ENCODE measurements at places on chromosomes 12 and 14. TPM values are rescaled to one million over a fixed set of nuclear protein-coding genes. Genes with fewer than 3 reads are reported as not detected.
A peak's percentile ranks its signal among the peaks of the same experiment; 100 is the strongest.

HCFC2 gene
- total RNA-seq = 5.3 TPM

GPRC5A gene
- 94.6 TPM for total RNA-seq

DNA sequence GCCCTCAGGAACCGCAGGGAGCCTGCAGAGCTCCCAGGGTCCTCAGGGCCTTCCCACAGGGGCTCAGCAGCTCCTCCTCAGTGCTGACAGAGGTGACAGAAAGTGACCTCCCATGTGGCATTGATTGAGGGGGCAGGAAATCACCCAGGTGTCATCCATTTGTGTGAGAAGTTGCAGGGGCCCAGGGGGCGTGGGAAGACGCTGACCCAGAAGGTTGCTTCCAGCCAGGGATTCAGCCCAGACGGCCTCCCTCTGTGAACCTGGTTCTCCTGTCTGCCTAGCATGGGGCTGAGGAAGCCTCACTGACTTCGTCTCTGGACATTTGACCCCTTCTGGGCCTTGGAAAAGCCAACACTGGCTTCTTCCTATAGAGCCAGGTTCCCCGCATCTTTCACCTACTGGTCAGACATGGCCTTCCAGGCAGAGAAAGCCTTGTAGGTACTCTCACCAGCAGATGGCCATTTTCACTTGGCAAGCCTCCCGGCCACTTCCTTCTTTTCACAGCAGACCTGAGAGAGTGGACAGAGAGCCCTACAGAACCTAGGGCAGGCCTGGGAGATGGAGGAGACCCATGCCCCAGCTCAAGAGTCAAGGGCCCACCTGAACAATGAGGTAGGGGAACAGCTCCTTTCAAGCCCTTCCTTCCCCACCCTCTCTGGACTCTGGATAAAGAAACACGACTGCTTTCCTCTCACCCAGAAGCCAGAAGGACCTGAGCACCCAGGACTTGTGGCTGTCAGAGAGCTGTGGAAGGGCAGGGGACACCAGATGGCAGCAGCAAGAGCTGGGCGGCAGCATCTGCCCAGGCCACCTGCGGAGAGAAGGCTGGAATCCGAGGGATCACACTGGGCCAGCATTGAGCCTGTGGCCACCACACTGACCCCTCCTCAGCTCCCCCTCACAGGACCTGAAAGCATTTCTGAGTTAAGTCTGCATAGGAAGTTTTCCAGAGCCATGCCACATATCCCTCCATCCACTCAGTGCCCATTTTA is 377.8 kb downstream of the DPF3 start:
- DNase-seq = no peak

TAS2R42 gene
- not detected for total RNA-seq

- no peak for DNase-seq
These were observed 953 bp upstream of the NXPH4 start for GRCh38 chr12:57215668-57216013.

- no peak for DNase-seq
These were observed 266.9 kb downstream of the CCDC91 start for GRCh38 chr12:28456934-28457710.

CCDC88C gene
- 14.7 TPM for total RNA-seq

GAPDH gene
- 9,568 TPM for total RNA-seq

- DNase-seq = peak; percentile 69
These were observed 369.0 kb upstream of the FAR2 start for GRCh38 chr12:28780096-28780495.

VPS37B gene
- total RNA-seq = 15.8 TPM

GRCh38 chr14:89240414-89240813 is 176.6 kb downstream of the FOXN3 start:
- no peak for DNase-seq

GRCh38 chr14:89624500-89625156 is 207.6 kb upstream of the FOXN3 start:
- DNase-seq = no peak

TXNRD1 gene
- 1,733 TPM for total RNA-seq

SCNN1A gene
- 0.29 TPM for total RNA-seq

GRCh38 chr12:124338876-124339603 is 44.1 kb downstream of the RFLNA start:
- no peak for DNase-seq

GRCh38 chr12:74781991-74782485 is 244.4 kb downstream of the ATXN7L3B start:
- DNase-seq = no peak

GRCh38 chr12:48265777-48266176 is 62.7 kb upstream of the OR10AD1 start:
- no peak for DNase-seq

KRT5 gene
- not detected for total RNA-seq

GRCh38 chr14:20118795-20119194 is 8.3 kb downstream of the OR4K17 start:
- DNase-seq = no peak

LRP1 gene
- total RNA-seq = 3.1 TPM

- DNase-seq = no peak
These were observed 269.4 kb upstream of the CCDC196 start for GRCh38 chr14:66216763-66217162.

GRCh38 chr12:46998811-46999368 is 80.5 kb upstream of the PCED1B start:
- no peak for DNase-seq

- no peak for DNase-seq
These were observed 525 bp upstream of the FAR2 start for GRCh38 chr12:29148596-29148910.

DNA sequence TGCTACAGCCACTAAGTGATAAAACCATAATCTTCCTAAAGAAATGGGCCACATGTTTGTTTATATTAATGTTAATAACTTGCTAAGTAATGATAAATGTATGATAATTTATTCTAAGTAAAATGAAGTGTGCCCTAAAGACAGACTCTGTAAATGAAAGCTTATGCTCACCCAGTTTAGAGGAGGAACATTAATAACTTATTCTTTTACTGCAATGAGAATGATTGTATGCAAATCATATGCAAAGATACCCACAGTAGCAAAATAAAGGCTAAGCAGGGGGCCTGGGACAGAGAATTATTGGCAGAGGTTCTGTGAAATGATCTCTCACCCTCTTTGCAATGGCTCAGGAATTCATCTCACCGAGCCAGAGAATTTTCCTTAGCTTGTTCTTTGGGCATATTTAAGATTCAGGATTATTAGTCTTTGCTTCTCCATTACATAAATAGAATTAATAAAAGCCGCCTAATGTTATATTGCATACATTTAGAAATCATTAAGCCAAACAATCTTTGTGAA is 75.9 kb downstream of the TMEM132D start:
- DNase-seq = no peak

- no peak for DNase-seq
These were observed 319.5 kb downstream of the FUT8 start for GRCh38 chr14:65731933-65732506.

DNA sequence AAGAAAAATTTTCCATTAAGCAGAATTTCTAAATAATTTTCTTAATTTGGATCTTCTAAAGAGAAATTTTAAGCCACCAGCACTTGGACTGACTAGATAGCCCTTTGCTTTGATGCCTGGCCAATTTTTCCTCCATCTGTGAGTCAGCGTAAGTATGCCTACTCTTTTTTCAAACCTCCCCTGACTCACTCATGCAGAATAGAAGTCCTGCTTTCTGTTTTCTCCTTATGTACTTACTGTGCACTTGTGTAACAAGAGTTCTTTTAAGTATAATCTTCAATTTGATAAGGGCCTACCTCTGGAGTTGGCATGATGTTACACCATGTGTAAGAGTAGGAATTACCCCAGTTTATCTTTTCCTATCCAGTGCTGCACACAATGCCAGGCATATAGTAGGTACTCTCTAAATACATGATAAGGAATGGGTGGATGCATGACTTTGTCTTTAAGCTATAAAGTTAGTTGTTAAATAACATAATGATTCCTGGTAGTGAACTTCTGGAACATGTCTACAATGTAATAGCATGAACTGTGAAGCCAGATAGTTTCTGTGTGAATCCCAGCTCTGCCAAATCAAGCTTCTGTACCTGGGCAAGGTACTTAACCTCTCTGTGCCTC is 329.6 kb downstream of the TMTC2 start:
- peak; percentile 48 for DNase-seq

- no peak for DNase-seq
These were observed 15.9 kb downstream of the DENND5B start for GRCh38 chr12:31574803-31575575.

DNA sequence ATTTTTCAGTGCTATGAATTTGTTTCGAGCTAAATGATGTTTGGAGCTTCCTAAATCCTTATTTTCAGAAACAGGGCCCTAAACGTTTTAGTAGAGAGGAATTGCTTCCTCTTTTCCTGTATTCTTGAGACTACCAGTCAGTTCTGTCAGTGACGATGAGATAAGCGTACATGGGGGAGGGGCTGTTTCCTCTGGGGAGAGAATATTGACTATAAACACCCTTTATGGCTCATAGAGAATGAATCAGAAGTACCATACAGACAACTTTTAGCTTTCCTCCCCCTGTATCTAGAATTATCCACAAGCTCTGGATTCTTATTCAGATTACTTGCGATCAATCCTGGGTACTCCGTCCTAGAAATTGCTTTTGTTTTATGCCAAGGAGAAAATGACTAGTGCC is 5.1 kb downstream of the TBK1 start:
- no peak for DNase-seq

FAM222A gene
- total RNA-seq = 0.78 TPM

GRCh38 chr14:69535230-69535848 is 39.3 kb downstream of the CCDC177 start:
- DNase-seq = peak; percentile 54

DNA sequence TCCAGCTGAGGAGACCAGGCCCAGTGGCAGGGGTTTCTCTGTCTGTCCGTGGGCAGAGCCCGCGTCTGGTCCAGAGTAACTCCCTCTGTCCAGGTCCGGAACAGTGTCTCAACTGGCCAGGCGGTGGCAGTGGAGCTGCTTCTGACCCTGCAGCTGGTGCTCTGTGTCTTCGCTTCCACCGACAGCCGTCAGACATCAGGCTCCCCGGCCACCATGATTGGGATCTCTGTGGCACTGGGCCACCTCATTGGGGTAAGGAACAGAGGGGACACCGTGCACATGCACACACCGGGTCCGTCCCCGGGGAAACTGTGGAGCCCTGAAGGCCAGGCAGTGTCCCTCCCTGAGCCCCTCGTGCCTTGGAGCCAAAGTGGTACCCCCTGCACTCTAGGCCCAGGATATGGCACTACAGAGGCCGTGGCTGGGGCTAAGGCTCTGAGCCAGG is 1.5 kb downstream of the AQP6 start:
- DNase-seq = peak; percentile 56

DNA sequence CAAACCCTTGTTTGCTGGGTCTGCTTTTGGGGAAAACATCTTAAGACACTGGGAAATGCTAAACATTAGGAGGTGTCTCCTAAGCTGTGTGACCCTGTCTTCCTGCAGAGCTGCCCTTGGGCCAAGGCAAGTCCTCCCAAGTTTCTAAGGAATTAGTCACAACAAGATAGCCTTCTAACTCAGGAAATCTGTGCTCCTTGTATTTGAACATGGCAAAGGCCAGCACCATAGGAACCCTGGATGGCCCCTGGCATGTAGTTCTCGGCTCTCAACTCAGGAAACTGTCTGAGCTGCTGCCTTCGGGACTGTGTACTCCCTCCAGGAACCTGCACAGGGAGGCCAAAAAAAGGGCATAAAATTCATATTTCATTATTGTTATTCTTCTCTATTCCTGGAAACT is 37.6 kb upstream of the LTBP2 start:
- no peak for DNase-seq

GRCh38 chr12:58309806-58310205 is 368.4 kb downstream of the ATP23 start:
- no peak for DNase-seq

DNA sequence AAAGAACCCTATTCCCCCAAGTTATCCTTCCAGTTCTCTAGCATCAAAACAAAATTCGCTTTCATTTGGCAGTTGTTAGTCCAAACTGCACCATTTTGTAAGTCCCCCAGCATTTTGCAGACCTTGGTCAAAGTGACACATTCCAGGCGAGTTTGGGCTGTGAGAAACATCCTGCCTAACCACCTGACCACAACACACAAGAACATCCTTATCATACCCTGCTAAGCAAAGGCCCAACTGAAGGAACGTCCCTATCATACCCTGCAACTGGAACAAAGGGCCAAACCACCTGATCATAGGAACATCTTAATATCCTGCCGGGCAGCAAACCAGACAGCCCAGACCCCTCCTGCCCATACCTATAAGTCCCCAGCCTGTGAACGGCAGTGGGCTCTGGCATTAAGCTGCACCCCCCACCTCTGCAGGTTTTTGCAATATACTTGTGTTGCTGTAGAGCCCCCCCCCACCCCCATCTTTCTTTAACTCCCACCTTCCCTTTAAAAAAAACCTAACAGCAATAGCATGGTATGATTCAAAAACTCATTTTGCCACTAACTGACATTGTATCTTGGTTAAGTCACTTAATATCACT is 2.7 kb downstream of the PCNX4 start:
- DNase-seq = no peak

DNA sequence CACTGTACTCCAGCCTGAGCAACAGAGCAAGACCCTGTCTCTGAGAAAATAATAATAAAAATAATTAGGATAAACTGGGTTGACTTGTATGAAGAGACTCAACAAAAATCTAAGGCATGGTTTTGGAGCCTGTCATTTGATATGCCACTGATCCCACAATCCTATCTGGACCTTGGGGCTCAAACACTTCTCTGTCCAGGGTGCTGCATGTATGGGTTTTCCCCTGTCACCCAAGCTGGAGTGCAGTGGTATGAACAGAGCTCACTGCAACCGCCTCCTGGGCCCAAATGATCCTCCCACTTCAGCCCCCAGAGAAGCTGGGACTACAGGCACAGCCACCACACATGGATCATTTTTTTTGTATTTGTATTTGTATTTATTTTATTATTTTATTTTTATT is 5.3 kb upstream of the VSIG10 start:
- DNase-seq = no peak

DNA sequence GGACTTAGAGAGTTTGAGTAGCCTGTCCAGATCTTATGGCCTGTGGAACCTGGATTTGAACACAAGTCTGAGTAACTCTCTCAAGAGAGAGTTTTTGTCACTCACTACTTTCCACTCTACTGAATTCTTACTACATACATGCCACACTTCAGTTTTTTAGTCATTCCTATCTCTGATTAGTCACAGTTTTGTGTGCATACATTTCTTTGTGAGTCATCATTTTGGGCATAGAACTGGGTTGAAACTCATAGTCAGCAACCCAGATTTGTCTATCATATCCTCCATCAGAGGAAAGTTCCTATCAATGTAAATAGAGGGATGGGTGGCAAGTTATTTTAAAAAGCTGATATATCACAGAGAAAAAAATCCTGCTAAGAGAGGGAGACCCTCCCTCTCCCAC is 42.9 kb downstream of the FLRT2 start:
- peak; percentile 47 for DNase-seq

DNA sequence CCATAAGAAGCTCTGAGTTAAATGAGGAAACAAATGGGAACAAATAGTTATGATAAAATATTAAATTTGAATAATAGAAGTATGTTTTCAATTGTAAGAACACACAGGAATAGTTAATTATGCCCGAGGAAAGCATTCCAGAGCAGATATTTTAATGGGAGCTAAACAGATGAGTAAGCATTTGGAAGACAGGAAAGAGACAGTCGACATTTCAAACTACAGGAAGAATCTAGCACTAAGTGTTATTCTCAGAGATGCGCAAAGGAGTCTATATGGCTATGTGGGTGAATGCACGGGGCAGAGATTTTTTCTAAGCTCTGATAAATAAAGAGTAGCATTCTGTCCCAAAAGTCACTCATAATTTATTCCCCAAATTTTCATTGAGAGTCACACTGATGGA is 64.5 kb upstream of the SSTR1 start:
- no peak for DNase-seq

GRCh38 chr12:123607756-123608155 is 5.9 kb downstream of the DDX55 start:
- DNase-seq = no peak

TMTC1 gene
- 11.9 TPM for total RNA-seq

GRCh38 chr14:93975791-93976476 is 436 bp downstream of the ASB2 start:
- DNase-seq = no peak
